ENCODE measurements at places on chromosomes 2 and 18.

- no peak for DNase-seq
Measured at GRCh38 chr2:157181234-157181633, 76.3 kb upstream of the GALNT5 start.

GRCh38 chr2:55010149-55010591 is 40.1 kb downstream of the RTN4 start:
- no peak for DNase-seq

DNA sequence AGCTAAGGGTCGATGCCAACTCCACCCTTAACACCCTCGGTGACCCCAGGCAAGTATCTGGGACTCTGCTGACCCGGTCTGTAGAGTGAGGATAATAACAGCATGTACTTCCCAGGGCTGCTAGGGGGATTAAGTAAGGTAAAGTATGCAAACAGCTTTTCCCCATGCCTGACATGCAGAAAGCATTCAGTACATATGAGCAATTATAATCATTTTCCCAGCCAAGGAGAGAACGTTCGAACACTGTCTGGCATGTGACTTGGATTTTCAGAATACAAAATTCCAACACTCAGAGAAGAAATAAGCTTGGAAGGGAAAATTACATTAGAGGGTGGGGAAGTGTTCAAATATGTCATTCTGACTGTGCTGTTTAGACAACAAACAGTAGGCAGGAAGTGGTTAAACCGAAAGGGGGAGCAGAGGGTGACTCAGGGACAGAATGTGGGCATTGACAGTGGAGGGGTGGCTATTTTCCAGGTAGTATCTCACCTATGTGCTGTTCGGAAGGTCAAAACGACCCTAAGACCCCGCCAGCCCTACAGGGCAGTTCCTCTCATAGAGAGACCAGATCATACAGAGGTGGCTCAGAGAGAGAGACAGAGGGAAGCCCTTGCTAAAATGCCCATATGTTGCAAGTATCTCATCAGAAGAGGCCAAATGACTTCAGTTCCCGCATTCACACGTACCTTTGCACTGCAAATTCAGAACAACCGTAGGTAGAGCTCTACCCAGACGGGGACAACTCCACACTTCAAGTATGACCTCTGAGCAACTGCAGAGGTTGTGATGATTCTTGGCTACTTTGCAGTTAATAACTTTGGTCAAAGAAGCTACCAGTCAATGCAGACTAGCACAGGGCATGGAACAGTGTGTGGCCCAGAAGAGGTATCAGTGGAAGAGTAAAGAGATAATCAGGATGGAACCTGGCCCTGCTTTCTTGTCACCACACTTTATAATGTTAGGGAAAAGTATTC is 14.8 kb downstream of the ASPRV1 start:
- DNase-seq, result no peak

DNA sequence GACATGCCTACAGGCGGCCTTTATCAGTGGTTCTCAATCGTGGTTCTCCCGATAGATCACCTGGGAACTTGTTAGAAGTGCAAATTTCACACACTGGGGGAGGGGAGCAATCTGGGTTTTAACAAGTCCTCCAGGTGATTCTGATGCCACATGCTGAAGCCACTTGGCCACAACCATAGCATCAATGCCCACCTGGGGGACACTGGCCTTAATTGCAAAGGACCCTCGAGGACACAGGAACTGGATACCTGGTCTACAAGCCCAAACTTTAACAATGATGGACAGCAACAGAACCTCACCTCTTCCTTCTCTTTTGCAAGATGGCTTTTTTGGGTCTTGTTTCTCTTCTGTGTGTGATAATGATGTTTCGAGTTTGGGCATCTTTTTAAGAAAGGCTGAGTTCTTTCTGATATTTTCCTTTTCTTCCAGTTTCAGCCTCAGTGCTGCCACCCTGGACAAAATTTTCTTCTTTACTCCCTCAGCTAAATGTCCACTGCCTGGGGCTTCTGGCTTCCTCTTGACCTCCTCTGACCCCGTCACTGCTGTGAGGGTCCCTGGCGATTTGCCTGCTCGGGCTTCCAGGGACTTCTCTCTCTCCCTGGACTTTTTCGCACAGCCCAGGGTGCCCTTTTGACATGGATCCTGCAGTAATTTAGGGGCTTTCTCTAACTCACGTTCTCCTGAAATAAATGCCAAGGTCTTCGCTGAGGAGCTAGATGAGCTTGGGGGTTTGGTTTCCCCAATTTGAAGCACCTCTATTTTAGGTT is 94.2 kb downstream of the ALPK2 start:
- no peak for DNase-seq

DNA sequence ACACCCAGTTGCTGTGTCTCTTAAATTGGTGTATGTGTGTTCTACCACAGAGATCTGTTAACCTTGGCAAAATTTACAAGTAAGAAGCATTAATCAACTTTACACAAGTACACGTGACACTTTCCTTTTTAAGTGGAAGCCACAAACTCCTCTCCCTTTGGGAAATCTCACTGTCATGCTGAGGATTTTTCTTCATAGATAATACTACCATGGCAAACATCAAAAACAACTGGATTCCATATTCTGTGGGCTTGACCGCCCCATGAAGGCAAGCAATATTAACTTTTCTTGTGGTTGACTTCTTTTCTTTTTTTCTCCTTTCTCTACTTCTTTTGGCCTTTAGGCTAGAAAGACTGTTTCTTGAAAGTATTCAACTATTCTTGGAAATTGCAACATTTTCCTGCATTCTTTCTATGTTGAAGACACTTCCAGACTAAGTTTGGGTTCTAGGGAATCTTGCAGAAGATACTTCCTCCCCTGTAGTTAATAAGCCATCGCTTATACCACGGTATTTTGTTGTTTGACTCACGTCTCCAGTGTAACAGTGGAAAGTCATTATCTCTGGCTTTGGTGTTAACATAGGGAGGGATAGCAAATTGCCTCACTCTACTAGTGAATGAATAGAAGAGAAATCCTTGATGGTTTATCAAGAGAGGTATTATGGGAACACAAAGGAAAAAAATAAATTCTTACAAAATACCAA is 79.5 kb downstream of the SLC8A1 start:
- DNase-seq, result no peak

- peak; percentile 24 for DNase-seq
Measured at GRCh38 chr18:48813833-48814489, 136.8 kb downstream of the SMAD7 start.

- DNase-seq, result no peak
Measured at GRCh38 chr2:36371070-36371874, 15.7 kb downstream of the CRIM1 start.

- peak; percentile 27 for DNase-seq
Measured at GRCh38 chr2:121974897-121975661, 219.6 kb downstream of the TSN start.

DNA sequence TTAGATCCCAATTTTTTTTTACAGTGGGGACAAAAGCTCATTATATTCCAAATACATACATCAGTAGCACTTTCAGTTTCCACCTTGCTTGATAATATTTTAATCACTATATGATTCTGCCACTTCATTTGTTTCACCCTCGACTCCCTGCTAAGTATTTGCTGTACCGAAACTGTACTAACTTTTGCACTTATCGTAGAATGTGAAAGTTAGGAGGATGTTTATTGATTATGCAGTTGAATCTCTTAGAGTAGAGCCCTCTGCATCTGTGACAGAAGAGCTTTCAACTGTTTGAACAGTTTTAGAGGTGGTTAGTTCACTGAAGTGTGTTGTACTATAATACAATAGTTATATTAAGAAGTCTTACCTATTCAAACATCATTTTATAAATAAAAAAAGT is 20.8 kb downstream of the NCOA1 start:
- DNase-seq, result no peak

DNA sequence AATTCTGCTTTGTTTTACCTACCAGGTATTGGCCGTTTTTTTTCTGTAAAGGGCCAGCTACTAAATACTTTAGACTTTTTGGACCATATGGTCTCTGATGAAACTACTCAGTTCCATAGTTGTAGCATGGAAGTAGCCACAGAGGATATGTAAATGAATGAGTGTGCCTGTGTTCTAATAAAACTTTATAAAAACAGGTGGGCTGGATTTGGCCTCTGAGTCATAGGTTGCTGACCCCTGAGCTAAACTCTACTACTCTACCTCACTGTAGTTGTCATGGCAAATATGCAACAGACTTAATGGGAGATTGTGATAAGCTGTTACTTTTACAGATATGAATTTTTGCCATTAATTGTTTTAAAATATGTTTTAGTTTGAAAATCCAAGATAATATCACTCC is 19.7 kb downstream of the CLIP4 start:
- no peak for DNase-seq

DNA sequence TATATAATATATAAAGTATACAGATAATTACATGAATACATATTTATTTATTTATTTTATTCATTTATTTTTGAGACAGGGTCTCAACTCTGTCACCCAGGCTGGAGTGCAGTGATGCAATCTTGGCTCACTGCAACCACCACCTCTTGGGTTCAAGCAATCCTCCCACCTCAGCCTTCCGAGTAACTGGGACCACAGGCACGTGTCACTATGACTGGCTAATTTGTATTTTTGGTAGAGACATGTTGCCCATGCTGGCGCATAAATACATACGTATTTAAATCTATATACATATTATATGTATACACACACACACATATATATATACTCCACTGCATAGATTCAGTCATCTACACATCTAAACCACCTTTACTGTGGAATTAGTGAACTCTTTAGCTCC is 20.6 kb upstream of the NDUFV2 start:
- no peak for DNase-seq

GRCh38 chr2:7060631-7061449 is 143.6 kb downstream of the RNF144A start:
- no peak for DNase-seq

DNA sequence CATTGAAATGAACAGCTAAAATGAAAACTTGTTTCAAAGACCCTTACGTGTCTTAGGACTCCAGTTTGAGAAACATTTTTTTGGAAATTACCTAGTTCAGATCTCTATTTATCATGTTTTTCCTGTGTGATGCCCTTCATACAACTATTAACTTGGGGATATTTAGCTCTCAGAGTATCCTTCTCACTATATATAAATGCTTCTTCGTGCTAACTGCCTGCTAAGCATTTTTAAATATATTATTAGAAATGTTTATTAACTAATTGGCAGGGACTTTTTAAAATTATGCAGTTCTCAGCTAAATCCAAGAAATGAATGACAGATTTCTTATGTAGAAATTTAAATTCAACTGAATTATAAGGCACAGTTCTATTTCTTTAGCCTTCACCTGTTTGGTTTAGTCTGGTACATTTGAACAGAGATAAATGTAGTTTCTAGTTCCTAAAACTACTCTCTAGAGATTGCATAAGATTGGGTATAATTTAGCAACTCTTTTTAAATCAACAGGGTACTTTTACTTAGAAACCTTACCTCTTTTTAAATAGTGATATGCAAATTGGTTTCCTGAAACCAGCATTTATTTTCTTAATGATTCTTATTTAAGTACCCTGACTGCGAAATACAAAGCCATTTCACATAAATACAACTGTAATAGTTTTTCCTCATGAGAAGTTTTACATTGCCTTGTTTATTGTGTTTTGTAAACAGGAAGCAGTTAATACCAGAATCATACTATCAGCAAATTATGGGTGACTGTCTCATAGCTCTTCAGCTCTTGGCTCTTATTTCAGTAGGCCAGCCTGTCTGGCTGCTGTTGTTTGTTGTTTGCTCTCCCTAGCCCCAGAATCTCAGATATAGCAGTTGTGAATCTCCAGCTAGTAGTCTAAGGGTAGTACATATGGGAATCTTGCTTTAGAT is 140.7 kb downstream of the PTRHD1 start:
- DNase-seq, result no peak

DNA sequence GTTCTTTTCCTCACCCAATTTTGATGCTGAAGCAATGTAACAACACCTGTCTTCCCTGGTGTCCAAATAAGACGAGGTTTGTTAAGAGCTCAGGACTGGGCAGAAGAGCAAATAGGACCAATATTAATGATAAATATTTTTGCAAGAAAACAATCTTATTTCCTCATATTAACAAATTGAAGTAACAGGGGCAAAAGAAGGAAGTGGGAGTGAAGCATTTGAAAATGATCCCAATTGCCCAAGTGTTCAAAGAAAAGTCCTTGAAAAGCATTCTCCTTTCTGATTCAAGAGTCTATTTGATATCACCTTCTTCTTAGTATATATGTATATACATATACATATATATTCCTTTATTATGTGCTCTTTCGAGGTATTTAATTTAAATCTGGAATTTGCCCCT is 418.8 kb downstream of the ARHGAP15 start:
- no peak for DNase-seq

DNA sequence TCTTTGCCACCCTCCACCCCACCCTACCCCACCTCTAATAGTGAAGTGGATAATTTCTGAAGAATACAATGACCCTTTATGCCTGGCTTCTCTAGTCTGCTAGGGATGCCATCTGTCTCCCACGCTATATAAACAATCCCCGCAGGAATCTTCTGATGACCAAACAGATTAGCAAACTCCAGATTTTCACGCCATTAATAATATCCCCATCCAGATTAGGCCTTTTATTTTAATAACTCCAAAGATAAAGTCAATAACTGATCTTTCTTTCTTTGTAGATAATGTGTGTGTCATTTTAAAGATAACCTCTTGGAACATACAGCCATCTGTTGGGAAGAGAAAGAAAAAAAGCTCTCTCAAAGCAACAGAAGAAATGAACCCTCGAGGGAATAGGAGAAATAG is 47.9 kb upstream of the CCDC150 start:
- no peak for DNase-seq

GRCh38 chr2:12265646-12266045 is 451.1 kb upstream of the TRIB2 start:
- DNase-seq, result no peak

DNA sequence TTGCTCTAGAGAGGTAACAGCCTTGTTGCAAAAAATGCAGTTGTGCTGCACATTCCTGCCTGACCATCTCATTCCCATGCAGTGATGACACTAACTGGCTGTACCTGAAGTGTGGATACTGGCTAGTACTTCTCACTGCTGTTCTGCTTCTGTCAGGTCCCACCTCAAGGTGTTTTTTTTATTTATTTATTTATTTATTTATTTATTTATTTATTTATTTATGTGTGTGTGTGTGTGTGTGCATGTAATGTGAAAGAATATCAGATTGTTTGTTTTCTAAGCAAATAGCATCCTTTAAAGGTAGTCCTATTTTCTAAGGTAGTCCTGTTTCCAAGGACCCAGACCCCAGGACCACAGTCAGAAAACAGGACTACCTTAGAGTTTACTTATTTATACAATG is 87.2 kb upstream of the SYT4 start:
- no peak for DNase-seq

GRCh38 chr18:49225160-49225559 is 235.3 kb downstream of the DYM start:
- no peak for DNase-seq

- no peak for DNase-seq
Measured at GRCh38 chr2:140869107-140869506, 1261.7 kb downstream of the LRP1B start.

DNA sequence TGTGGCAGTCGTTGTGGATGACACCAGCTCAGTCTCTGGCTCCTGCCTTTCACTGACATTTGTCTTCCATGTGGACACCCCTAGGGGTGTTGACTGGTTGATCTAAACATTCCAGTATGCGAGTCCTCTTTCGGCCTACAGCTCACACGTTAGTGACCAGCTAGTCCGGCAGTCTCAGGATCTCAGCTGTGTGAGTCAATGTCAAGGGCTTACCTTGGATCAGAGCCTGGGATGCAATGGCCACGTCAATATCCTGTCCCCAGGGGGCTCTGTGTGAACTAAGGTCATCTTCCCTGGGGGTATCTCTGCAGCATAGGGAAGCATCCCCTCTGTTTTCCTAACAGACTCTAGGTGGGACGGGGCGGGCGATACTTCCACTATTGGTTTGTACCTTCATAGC is 35.1 kb upstream of the YWHAQ start:
- no peak for DNase-seq

GRCh38 chr2:104444889-104445288 is 409.0 kb upstream of the POU3F3 start:
- no peak for DNase-seq

GRCh38 chr2:197786010-197786877 is 1.1 kb upstream of the BOLL start:
- peak; percentile 22 for DNase-seq

All from left ventricle myocardium inferior (tissue), 1 donor.